ENCODE measurements at places on chromosomes 12 and 14.

DNA sequence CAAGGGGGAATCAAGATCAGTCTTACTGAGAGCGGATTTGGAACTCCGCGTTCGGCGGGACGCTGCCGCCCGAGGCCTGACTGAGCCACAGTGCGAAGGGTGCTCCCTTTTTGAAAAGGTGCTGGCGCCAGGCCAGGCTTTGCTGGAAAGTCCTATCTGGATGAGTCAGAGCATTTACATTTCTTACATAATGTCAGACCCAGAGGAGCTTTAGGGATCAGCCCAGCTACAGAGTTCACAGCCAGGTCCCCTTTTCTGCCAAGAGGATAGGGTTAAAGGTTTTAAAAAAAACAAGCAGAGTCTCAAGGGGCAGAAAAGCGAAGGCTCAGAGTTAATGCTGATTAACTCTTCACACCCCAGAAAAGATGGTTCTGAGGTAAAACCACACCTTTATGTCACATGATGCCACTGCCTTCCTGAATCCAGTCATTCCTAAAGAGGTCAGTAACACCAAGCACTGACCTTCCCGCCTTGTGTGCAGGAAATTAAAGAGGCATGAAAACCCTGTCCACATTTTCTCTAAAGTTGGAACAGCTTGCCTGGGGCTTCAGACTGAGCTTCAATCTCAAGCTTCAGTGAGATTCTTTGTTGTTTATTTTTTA, 11.7 kb upstream of the FBXL14 start:
- DNase-seq: peak; percentile 75

DNA sequence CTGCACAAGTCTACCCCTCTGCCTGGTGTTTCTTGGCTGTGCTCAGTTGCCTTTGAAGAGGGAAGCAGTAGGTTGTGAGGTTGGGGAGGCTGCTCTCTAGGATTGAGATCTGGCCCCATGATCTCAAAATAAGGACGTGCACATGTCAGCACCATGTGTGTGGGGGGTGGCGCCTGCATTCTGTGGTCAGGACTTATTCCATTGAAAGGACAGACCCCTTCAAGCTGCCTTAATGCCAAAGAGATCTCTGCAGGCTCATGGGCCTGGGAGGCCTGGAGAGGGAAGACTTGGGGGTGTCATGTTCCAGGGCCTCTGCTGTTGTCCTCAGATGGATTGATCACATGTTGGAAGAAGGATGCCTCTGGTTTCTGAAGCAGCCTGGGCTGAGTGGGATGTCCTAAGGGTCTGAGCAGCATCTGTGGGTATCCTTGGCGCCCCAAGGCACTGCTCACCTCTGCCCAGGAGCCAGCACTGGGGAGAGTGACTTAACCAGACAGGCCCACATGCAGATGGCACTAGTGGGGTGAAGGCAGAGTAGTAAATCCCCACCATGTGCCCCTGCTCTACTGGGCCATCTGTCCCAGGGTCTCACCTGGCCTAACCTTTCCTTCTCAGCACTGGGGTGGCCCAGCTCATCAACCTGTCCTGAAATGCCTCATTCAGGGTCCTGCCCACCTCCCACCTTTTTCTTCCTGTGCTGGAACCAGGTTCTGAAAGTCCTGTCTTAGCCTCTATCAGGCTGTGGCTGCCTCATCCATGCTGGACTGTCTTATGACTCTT, 118.9 kb downstream of the ADGRD1 start:
- peak; percentile 44 for DNase-seq

GRCh38 chr14:35286707-35287106, 5.5 kb upstream of the PSMA6 start:
- no peak for DNase-seq

GRCh38 chr14:60175255-60175902, 10.2 kb upstream of the DHRS7 start:
- no peak for DNase-seq

Data from activated CD8-positive, alpha-beta memory T cell treated with anti-CD3 and anti-CD28 coated beads, Interleukin-2, amount 50 U/mL, for 48 hours (primary cell).